ENCODE measurements at places on chromosomes 5 and 9.

GRCh38 chr5:134246771-134247427 lies 21.0 kb upstream of the PPP2CA start:
- DNase-seq: no peak

DNA sequence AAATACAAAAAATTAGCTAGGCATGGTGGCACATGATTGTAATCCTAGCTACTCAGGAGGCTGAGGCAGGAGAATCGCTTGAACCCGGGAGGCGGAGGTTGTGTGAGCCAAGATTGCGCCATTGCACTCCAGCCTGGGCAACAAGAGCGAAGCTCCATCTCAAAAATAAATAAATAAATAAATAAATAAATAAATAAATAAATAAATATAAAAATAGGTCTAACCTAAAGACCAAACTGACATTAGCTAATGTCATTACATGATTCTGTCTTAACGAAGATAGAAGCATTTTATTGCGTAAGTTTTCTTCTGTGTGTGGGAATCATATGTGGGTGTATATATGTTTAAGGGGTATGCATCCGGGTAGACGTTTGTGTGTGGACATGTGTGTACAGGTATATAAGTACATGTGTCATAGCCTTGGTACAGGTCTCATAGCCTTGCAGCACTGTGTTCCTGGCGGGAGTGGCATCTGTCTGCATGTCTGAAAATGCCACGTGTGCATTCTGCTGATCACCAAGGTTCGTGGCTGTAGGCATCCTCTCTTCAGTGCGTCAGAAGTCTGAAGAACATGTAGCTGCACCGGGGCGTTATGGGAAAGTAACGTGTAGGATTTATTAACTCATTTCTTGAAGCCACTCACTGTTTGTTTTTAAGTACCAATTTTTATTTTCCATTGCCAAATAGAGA lies 298.1 kb downstream of the NR3C1 start:
- DNase-seq: no peak

- no peak for DNase-seq
These were observed 18.7 kb upstream of the HMHB1 start for GRCh38 chr5:143793249-143793648.

GRCh38 chr5:136190091-136190720 lies 2.8 kb downstream of the SMIM32 start:
- DNase-seq: no peak

Data from CD4-positive, alpha-beta T cell treated with Interleukin-15 for 1 hour (primary cell).